CD4-positive, alpha-beta T cell treated with Interleukin-15 for 4 hours (primary cell): ENCODE measurements at places on chromosomes 1 and 21.

GRCh38 chr1:114455102-114455785, 55.8 kb downstream of the TRIM33 start:
- no peak for DNase-seq

- DNase-seq: no peak
Measured at GRCh38 chr1:150176593-150176992, 26.9 kb downstream of the PLEKHO1 start.

GRCh38 chr1:91725989-91726721, 159.8 kb downstream of the TGFBR3 start:
- no peak for DNase-seq

DNA sequence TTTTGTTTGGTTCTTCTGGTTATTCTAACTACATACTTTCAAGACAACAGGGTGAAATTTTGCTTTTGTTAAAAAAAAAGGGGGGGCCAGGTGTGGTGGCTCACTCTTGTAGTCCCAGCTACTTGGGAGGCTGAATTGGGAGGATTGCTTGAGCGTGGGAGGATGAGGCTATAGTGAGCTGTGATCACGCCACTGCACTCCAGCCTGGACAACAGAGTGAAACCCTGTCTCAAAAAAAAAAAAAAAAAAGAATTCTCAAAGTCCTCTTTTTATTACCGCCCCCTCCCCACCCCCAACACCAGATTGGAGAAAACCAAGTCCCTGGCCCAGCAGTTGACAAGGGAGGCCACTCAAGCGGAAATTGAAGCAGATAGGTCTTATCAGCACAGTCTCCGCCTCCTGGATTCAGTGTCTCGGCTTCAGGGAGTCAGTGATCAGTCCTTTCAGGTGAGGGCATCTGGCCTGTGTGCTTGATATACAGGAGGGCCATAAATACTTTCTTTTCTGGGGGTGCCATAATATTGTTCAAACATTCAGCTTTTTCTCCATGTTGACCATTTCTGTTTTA, 50.2 kb downstream of the LAMC2 start:
- no peak for DNase-seq
